GM12878 (cell line): ENCODE measurements at places on chromosomes 12 and 14.

- H3K4me3 ChIP-seq: no peak overlapping the region
- peaks cover 2% of the 10 kb centered on the region; the same call in 1 of the 2 replicates for H3K4me1 ChIP-seq
- no peak overlapping the region for H3K27ac ChIP-seq
- DNase-seq: no peak
Measured at GRCh38 chr12:7758766-7759140, 6.3 kb upstream of the NANOGNB start.

GRCh38 chr12:67981287-67982162, 7.7 kb upstream of the IFNG-AS1 start:
- no peak overlapping the region for H3K27ac ChIP-seq
- no peaks in the 10 kb centered on the region for H3K36me3 ChIP-seq
- no peaks in the 10 kb centered on the region for H3K4me1 ChIP-seq

DNA sequence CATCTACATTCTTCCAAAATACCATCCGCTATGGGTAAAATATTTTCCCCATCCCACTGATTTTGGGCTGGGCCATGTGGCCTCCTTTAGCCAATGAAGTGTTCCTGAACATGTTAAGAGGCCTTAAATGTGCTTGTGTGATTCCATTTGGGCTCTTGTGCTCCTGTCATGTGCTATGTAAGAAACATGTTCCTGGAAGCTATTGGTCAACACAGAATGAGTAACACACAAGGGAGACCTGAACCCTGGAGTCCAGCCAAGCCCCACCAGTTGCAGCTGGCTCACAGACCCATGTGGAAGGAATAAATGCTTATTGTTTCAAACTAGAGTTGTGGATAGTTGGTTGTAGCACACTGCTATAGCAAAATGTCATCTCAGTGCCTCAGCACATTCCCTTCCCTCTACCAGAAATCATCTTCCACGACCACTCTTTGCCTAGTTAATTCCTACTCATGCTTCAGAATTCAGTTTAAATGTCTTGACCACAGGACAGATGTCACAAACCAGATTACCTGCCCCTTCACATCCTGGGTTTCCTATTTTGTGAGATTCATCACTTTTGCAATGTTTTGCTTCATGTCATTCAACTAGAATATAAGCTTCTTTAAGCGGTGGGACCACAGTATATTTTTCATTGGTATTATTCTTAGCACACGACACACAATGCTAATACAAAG, 217.3 kb upstream of the EEA1 start:
- no peak overlapping the region for H3K4me3 ChIP-seq
- no peak overlapping the region for H3K27ac ChIP-seq
- DNase-seq: no peak
- H3K36me3 ChIP-seq: no peaks in the 10 kb centered on the region
- no peaks in the 10 kb centered on the region for H3K4me1 ChIP-seq

DNA sequence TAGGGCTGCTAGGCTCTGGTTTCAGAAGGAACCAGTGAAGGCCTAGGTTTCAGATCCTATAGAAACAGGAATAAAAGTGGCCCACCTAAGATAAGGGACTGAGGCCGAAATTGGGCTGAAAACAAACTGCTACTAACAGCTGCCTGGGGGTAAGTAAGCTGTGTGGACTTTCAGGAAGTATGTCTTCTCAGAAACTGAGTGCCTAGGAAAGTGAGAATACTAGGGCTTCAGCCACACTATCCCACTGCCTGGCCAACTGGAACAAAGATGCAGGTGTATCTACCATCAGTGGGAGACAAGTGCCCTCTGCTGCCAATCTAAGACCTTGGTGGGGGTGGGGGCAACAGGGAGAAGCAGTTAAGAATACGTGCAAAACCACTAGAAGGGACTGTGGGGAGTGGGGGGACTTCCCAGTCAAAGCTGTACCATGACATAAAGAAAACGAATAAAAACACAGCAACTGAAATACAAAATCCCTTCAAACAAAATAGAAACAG, 82.5 kb downstream of the MED13L start:
- H3K4me1 ChIP-seq: peaks cover 22% of the 10 kb centered on the region; the same call in 1 of the 2 replicates
- peak; percentile 79 for DNase-seq
- H3K36me3 ChIP-seq: no peaks in the 10 kb centered on the region
- no peaks in the 10 kb centered on the region for H3K27me3 ChIP-seq
- H3K4me3 ChIP-seq: peak overlapping the region; percentile 52
- H3K27ac ChIP-seq: peak overlapping the region; percentile 83

DNA sequence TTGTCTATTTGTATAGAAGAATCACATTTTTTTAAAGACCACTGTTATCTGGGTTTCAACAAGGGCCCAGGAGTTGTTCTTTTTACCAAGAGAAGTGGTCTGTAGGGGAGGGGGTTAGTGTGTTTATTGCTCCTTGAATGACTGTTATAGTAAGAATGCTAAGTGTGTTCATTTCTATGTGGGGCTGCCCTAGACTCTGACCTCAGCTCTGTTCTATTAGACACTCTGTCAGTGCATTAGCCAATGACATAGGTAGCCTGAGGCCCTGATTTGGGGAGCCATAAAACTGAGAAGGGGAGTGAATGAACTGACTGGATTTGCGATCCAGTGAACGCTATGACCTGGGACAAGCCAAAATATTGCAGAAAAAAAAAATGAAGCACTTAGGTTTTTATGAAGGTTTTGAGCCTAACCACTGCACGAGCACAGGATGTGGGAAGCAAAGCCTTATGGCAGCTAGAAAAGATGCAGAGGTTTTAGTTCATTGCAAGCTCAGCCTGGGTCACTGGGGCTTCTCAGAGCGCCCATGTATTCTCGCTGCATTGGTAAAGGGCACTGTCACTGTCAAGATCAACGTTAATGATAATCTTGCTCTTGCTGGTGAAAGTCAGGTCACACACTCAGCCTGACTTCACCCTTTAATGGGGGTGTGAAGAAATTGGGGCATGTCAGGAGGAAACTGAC, 63.8 kb downstream of the PRKCH start:
- DNase-seq: no peak
- no peaks in the 10 kb centered on the region for H3K27me3 ChIP-seq
- H3K27ac ChIP-seq: peak overlapping the region; percentile 99
- no peak overlapping the region for H3K4me3 ChIP-seq
- H3K36me3 ChIP-seq: no peaks in the 10 kb centered on the region

DNA sequence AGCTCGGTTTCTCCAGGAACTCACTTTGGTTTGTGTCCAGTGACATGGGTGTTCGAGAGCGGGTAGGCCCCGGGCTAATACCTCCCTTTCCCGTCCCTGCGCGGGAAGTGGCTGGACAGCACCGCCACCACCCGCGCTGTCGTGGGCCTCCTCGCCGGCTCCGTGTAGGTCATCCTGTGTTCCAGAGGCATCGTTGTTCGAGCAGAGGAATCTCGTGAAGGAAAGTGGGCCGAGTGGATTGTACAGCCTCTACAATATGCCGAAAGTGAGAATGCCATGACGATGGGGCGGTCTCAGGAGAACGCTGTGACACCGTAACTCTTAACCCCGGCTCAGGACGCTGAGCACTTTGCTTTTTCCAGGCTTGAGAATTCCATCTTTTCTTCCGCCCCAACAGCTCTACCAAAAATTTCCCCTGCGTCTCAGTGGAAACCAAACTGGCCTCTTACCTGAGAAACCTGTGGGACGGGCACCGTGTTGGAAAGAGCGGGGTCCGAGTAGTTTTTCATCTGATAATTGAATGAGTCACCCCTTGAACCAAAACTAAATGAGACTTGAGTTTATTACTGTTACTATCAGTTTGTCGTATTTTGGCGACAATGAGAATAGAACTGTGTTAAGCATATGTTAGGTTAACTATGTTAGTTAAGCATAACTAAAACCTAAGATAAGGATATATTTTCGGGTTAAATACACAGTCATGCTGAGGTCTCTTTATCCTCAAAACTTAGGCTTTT, 510 bp downstream of the EIF2S1 start:
- peaks cover 4% of the 10 kb centered on the region; the same call in 1 of the 2 replicates for H3K4me1 ChIP-seq
- H3K27me3 ChIP-seq: no peaks in the 10 kb centered on the region
- peak overlapping the region; percentile 98 for H3K27ac ChIP-seq
- no peak for DNase-seq
- peak overlapping the region; percentile 70 for H3K4me3 ChIP-seq
